NCI-H1092 treated with DMSO at 0.1 percent for 48 hours (cell line): ENCODE measurements at places on chromosomes 2 and 18.
A peak's percentile ranks its signal among the peaks of the same experiment; 100 is the strongest.

DNA sequence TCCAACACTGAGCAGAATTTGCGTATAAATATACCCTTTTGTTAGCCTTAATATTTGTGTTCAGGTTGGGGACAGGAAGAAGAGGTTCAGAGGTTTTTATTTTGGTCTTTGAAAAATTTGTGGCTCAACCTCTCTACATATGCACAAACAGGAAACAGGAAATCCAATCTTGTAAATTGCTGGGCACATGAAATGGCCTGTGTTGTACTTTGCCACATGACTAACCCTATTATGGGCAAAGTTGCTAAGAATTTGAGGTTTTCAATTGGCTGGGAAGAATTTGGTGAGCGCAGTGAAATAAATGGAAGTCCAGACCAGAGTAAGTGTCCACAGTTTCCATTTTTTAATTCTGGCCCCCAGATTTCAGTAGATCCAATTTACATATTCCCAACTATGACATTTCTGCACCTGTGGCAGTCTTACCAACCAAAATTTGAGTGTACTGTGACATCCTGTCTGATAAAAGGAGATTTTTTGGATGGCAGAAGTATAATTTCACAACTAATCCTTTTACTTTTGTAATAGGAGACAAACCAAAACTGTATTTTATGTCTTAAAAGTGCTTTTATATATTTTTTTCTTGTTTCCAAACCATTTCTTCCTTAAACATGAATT, 63.6 kb downstream of the COX7A2L start:
- DNase-seq, result no peak

GRCh38 chr2:232878855-232879617, 9.0 kb downstream of the SNORC start:
- DNase-seq, result no peak

DNA sequence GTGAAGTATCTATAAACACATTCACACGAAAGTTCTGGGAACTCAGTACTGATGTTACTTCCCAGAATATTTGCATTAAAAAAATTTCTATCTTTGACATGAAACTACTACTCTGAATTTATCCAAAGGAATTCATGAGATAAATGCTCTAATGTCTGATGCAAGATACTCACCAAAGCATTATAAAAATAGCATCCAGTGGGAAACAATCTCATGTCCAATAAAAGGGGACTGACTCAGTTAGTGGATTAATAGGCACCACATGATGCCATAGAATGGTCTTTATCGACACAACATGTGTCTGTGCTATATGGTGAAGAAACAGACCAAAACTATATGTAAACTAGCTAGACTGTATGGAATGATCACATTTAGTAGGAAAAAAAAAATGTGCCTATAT, 33.9 kb downstream of the LAMA3 start:
- DNase-seq, result no peak

GRCh38 chr2:100584816-100585215, 22.0 kb downstream of the PDCL3 start:
- DNase-seq, result no peak

DNA sequence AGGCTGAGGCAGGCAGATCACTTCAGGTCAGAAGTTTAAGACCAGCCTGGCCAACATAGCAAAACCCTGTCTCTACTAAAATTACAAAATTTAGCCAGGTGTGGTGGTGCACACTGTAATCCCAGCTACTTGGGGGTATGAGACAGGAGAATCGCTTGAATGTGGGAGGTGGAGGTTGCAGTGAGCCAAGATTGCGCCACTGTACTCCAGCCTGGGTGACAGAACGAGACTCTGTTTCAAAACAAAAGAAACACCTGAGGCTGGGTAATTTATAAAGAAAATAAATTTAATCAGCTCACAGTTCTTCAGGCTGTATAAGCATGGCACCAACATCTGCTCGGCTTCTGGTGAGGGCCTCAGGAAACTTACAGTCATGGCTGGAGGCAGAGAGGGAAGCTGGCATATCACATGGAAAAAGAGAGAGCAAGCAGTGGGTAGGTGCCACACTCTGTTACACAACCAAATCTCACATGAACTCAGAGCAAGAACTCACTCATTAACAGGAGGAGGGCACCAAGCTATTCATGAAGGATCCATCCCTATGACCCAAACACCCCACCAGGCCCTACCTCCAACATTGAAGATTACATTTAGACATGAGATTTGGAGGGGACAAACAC, 244.1 kb upstream of the RBBP8 start:
- DNase-seq, result no peak

- DNase-seq, result peak; percentile 82
These were observed 5.5 kb downstream of the SALL3 start for GRCh38 chr18:78984941-78985784.

GRCh38 chr2:15735484-15736326, 144.0 kb downstream of the DDX1 start:
- DNase-seq, result no peak

DNA sequence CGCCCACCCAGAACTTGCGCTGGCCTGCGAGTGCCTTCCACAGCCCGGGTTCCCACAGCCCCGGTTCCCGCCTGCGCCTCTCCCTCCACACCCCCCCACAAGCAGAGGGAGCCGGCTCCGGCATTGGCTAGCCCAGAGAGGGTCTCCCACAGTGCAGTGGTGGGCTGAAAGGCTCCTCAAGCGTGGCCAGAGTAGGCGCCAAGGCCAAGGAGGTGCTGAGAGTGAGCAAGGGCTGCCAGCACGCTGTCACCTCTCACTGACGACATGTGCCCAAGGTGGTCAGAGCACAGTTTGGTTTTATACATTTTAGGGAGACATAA, 15.3 kb upstream of the PXDN start:
- no peak for DNase-seq

- no peak for DNase-seq
These were observed 68.7 kb upstream of the FN1 start for GRCh38 chr2:215504547-215504946.
